Activated CD4-positive, CD25-positive, alpha-beta regulatory T cell (primary cell): ENCODE measurements at places on chromosomes 13 and 19.

GRCh38 chr13:24124789-24125476, 35.6 kb upstream of the SPATA13 start:
- no peak for DNase-seq

DNA sequence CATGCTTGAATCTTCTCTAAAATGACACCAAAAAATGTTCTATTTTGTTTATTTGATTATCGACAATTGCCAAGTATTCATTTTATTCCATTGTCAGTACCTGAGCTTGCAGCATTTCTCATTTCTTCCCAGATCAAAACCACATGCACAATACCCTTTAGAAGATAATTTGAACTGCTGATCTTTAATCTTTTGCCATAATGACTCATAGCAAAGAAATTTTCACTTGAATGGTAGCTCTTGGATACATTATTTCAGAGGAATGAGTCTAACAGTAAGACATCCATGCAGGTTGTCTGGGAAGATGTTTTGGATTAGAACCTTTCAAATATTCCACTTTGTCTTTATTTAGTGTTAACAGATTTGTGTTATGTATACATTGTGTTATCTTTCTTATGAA, 42.0 kb upstream of the RXFP2 start:
- DNase-seq, result no peak

GRCh38 chr13:61831026-61831425, 415.4 kb upstream of the PCDH20 start:
- no peak for DNase-seq

DNA sequence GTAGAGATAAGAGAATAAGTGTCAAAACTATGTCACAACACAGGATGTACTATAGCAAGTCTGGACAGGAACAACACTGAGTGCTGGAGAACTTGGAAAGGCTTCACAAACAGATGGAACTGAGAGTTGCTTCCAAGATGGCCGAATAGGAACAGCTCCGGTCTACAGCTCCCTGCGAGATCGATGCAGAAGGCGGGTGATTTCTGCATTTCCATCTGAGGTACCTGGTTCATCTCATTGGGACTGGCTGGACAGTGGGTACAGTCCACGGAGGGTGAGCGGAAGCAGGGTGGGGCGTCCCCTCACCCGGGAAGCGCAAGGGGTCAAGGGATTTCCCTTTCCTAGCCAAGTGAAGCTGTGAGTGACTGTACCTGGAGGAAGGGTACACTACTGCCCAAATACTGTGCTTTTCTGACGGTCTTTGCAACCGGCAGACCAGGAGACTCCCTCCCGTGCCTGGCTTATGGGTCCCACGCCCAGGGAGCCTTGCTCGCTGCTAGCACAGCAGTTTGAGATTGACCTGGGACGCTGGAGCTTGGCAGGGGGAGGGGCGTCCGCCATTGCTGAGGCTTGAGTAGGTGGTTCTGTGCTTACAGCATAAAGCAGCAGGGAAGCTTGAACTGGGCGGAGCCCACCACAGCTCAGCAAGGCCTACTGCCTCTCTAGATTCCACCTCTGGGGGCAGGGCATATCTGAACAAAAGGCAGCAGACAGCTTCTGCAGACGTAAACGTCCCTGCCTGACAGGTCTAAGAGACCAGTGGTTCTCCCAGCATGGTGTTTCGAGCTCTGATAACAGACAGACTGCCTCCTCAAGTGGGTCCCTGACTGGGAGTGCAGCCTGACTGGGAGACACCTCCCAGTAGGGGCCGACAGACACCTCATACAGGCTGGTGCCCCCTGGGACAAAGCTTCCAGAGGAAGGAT, 46.0 kb downstream of the USP12 start:
- no peak for DNase-seq

- DNase-seq, result no peak
Observed at GRCh38 chr13:21837841-21838551, 167.1 kb downstream of the FGF9 start.

DNA sequence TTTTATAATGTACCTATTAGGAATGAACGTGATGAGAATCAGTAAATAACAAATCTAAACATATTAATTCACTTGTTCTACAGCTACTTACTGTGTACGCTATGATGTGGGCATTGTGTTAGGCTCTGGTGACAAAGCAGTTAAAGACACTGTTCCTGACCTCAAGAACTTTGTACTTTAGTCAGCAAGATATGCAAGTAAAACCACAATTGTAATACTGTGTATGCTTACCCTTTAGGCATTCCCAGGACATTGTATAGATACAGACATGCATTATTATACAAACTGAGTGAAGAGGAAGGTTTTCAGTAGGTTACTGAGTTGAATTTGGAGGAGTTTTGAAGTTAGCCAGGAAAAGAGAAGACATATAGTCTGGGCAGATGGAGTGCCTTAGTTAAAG, 435.8 kb downstream of the HS6ST3 start:
- DNase-seq, result no peak

- no peak for DNase-seq
Observed at GRCh38 chr19:49952479-49952836, 8.5 kb downstream of the SIGLEC11 start.

GRCh38 chr13:29716493-29716892, 121.0 kb upstream of the SLC7A1 start:
- no peak for DNase-seq

- no peak for DNase-seq
Observed at GRCh38 chr13:80338781-80339562, 2.0 kb downstream of the SPRY2 start.

DNA sequence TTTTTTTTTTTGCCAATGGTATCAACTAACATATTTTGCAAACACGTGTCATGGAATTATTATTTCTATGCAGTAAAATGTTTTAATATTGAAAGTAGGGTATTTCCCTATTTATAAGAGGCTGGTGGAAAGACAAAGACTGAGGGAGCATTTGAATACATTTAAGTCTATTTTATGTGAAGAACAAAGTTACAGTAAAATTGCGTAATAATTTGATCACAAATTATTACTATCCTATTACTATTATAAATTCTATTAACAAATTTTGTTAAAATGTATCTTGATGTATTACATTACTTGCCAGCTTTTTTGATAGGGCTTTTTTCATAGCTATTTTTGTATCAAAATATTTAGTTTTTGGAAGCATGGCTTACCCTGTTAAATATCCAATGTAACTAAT, 58.4 kb downstream of the GPC5 start:
- no peak for DNase-seq

DNA sequence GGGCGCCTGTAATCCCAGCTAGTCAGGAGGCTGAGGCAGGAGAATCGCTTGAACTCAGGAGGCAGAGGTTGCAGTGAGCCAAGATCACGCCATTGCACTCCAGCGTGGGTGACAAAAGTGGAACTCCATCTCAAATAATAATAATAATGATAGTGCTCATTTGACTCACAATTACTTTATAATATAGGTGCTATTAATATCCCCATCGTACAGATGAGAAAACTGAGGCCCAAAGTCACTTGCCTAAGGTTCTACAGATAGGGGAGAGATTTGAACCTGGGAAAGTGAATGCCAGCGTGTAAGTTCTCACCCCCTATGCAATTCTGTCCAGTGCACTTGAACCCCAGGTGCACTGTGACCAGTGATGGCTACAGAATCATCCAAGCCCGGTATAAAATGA, 5.9 kb downstream of the GMFG start:
- no peak for DNase-seq

DNA sequence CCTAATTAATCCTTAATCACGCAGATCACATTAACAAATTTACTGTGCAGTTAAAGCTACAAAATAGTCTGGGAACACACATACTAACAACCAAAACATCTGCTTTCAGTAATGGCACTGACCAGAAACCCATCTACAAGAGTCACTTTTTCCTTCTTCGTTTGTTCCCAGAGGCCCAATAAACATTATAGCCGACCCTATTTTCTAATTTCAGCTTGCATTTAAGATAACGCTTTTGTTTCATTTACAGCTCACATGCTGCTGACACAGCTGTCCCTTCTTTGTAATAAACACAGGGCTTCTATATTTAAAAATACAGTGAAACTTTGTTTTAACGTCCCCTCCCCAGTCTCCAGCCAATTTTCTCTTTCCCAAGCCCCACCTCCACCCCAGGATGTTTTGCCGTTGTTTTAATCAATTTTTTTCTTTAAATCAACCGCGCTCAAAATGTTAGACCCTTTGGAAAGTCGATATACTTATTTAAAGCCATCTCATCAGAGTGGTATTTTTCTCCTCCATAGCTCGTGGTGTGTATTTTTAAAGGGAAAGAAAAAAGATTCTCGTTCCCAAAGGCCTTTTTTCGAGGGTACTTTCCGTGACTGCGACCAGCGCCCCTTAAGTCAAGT, 1.7 kb upstream of the WBP4 start:
- DNase-seq, result no peak

DNA sequence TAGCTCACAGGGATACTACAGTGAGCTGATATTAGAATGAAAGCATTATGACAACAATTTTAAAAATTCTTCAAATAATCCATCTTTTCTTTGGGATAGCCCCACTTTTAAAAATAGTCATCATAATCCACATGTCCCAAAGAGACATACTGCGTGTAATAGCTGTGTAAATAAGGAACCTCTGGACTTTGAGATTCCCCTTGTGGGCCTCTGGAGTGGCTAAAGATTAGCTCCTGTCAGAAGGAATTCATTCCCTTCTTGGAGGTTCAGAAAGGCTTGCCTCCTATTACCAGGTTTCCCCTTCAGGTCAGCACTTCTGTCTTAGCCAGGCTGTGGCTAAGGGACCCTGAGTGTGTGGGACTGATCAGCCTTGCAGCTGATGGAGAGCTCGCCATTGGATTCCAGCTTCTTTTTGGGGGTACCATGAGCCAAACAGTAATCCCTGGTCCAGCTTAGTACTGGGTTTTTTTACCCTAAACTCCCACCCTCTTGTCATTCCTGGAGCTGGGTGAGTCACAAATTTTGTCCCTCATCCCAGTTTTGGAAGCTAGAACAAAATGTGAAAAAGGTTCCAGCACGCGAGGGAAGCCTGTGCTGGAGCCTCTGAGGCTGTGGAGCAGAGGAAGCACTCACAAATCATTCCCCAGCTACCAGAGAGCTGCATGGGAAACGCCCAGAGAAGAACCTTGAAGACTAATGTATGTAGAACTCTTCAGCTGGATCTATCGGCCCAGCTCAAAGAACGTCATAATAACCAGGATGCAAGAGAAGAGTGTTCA, 96.7 kb downstream of the RNASEH2B start:
- no peak for DNase-seq

DNA sequence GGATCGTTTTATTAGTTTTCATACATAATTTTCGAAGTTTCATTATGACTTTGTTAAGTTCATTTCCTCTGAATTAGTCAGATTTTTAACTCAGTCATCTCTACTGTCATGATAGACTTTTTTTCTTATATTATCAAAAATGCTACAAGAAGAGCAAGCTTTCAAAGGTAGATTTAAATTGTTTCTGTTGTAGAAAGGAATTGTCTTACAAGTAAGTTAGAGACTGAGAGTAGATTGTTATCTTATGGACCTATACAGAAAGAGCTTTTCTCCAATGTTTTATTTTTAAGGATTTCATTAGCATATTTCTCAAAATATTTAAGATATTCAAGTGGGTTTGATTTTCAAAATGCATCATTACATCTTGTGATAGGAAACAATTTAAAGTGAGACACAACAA, 2.7 kb downstream of the MAB21L1 start:
- no peak for DNase-seq

GRCh38 chr19:40365613-40366401, 17.3 kb downstream of the PLD3 start:
- DNase-seq, result no peak

- no peak for DNase-seq
Observed at GRCh38 chr19:51036519-51036918, 1.7 kb upstream of the KLK12 start.

DNA sequence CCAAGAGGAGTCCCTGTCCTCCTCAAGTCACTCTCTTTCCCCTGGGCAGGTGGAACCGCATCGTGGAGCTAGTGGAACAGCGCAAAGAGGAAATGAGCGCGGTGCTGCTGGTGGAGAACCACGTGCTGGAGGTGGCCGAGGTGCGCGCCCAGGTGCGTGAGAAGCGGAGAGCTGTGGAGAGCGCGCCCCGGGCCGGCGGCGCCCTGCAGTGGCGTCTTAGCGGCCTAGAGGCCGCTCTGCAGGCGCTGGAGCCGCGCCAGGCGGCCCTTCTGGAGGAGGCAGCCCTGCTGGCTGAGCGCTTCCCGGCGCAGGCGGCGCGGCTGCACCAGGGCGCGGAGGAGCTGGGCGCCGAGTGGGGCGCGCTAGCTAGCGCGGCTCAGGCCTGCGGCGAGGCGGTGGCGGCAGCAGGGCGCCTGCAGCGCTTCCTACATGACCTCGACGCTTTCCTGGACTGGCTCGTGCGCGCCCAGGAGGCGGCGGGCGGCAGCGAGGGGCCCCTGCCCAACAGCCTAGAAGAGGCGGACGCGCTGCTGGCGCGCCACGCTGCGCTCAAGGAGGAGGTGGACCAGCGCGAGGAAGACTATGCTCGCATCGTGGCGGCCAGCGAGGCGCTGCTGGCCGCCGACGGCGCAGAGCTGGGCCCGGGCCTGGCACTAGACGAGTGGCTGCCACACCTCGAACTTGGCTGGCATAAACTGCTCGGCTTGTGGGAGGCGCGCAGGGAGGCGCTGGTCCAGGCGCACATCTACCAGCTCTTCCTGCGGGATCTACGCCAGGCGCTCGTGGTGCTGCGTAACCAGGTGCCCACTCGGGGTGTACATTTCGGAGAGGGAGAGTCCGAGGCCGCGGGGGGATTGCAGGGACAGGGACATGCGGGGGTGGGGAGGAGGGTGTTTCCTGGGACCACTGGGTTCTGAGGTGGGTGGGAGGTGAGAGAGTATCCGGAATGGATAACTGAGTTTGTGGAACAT, 52.8 kb downstream of the SPTBN4 start:
- DNase-seq, result no peak

- no peak for DNase-seq
Observed at GRCh38 chr13:110921209-110921608, 6.3 kb upstream of the ANKRD10 start.

- DNase-seq, result no peak
Observed at GRCh38 chr13:28544026-28544425, 49.1 kb upstream of the FLT1 start.

DNA sequence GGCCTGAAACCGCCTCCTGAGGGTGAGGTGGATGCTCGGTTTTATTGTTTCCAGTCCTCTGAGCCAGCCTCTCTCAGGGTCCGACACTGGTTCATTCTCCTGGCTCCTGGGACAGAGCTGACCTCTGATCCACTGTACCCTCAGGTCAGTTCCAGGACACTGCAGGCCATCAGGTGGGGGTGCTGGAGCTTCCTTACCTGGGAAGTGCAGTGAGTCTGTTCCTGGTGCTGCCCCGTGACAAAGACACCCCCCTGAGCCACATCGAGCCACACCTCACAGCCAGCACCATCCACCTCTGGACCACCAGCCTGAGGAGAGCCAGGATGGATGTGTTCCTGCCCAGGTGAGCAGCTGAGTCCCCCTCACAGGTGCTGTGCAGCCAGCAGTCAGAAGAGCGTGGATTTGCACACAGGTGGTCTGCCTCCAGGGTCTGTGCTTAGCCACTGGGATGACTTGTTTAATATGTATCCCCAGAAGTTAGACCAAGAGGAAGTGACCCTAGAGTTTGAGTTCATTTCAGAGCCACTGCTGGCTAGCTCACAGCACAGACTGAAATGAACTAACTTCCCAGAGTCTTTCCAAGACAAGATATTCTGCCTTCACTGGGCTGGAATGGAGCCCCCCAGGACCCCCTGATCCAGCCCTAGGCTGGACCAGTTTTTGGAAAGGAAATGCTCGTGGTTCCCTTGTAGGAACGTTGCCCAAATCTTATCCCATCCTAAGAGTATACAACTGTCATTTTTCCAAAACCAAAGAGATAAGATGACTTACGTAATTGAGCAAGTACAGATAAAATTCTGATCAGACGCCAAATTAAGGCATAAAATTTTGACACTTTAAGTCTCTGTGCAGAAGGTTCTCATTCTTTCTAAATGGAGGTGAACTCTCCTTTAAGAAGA, 8.8 kb downstream of the SERPINE3 start:
- DNase-seq, result no peak

GRCh38 chr19:55348317-55349034, 6.0 kb downstream of the COX6B2 start:
- DNase-seq, result no peak
